ENCODE measurements at places on chromosomes 7 and 10.

DNA sequence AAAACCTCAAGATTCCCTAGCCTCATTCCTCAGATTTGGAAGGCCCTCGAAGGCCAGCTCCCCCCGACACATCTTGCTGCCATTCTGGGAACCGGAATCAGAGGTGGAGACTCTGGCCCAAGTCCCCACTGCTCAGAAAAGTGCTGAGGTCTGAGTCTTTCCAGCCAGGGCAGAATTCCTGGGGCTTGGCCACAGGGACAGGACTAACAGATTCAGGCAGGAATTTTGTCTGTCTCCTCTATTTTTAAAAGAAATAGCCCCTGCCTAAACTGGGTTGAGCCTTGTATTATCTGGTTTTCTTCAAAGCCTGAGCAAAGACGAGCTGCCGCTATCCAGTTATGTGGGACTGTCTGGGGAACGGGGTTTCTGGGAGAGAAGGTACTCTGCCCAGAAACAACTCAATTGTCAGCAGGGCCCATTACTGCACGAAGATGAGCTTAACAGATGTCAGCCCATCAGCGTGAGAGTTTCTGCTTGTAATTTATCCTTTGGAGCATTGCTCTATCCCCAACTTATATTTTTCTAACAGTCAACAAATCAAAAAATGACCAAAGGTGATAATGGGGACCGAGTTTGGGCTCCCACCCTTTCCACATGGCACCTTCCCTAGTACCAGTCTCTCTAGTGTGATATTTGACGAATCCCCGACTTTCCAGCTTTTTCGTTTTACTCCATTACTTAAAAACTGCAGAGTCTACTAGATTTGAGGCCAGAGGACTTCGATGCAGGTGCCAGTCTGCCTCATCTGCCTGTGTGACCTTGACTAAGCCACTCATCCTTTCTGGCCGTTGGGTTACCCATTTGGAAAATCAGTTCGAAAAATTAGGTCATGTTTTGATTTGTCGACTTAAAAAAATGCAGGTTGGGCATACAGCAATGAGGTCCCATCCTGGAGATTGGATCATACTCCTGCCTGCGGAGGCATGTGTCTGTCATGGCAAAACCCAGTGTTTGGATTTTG, 110.9 kb downstream of the WDR11 start:
- DNase-seq, result no peak

DNA sequence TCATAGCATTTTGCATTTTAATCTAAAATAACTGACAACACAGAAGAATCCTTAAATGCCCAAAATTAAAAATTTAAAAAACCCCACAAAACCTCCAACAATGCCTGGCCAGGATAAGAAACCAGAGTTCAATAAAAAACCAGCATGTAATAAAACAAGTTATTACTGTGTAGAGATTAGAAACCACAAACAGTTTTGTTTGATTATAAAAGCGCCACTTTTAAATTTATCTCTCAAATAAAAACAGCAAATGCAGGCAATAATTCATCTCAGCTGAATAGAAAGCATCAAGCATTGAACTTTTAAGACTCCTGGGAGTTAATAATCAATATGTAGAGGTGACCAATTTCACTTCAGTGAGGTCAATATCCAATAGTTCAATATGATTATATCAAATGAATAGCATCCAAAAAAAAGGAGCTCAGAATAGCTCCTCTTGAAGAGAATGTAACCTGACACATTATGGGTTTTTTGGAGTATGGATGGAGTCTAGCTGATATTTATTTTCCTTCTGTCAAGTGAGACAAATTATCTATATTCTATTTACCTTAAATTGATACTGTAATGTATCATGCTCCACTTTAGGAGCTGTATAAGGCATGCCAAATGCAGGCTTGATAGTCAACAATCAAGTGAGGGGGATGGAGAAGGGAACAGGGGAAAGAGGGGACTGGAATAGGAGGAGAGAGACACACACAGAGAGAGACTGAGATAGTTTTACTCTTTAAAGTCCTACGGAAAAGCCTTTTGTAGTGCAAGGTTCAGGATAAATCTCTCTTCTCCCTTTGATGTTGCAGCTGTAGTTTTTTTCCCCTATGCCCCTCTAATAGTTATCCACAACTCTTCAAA, 130.9 kb downstream of the RSU1 start:
- no peak for DNase-seq

- DNase-seq, result no peak
These were observed 11.1 kb upstream of the CFAP46 start for GRCh38 chr10:132953428-132953827.

- no peak for DNase-seq
These were observed 90.0 kb downstream of the JCAD start for GRCh38 chr10:29969255-29970011.

DNA sequence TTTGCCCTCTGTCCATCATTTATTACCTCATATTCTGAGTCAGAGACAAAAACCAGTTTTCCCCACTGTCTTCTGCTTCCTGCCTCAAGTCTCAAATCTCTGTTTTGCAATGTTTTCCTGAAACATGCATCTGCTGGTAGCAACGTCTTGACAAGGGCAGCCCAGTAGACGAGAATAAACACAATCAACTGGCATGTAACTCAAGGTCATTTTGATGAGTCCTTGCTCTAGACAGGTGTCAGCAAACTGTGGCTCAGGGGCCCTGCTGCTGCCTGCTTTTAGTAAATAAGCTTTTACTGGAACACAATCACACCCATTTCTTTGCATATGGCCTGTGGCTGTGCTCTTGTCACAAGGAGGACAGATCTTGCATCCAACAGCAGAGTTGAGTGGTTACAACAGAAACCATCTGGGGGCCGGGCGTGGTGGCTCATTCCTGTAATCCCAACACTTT, 59.8 kb downstream of the ITIH5 start:
- no peak for DNase-seq

DNA sequence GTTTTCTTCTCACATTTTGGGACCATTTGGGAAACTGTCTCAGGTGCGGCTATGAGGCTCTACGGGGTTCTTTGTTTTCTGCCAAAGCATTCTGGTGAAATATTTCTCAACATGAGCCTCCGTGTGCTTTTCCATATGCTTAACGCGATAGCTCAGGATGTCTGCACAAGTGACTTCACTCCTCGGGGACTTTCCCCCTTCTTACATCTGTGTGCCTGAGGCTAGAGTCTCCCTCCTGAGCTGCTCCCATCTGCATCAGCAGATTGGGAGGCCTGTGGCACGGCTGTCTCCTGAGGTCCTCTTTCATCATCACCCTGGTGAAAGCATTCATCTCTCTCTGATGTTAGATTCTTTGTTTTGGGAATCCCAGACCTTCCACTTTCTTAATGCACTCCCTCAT, 1190.9 kb downstream of the TYW1 start:
- DNase-seq, result no peak

DNA sequence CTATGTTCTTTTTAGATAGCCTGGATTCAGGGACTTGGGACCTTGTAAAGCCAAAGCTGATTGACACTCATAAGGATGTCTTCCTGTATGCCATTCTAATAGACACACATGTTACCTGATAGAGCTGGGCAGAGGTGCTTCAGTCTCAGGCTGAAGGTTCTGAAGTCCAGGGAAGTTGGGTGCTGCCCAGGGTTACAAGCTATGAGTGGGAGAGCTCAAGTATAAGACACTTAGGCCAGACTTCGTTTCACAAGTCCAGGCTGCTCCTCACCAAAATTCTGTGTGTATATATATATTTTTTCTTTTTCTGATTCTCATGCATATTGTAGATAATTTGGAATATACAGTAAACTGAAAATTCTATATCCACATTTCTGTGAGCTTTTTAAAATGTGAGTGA, 144.2 kb downstream of the HDAC9 start:
- DNase-seq, result no peak

DNA sequence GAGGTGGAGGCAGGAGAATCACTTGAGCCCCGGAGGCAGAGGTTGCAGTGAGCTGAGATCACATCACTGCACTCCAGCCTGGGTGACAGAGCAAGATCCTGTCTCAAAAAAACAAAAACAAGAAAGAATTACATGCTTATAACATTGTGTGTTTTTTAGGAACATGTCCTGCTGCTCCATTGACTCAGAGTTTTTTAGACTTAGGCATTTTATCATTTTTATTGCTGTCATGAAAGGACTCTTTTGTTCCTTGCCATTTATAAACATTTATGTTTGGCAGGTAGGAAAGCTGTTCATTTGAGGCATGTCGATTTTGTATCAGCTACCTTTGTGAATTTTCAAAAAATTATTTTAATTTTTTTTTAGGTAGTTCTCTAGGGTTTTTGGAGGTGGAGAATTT, 20.3 kb downstream of the COL26A1 start:
- DNase-seq, result no peak

DNA sequence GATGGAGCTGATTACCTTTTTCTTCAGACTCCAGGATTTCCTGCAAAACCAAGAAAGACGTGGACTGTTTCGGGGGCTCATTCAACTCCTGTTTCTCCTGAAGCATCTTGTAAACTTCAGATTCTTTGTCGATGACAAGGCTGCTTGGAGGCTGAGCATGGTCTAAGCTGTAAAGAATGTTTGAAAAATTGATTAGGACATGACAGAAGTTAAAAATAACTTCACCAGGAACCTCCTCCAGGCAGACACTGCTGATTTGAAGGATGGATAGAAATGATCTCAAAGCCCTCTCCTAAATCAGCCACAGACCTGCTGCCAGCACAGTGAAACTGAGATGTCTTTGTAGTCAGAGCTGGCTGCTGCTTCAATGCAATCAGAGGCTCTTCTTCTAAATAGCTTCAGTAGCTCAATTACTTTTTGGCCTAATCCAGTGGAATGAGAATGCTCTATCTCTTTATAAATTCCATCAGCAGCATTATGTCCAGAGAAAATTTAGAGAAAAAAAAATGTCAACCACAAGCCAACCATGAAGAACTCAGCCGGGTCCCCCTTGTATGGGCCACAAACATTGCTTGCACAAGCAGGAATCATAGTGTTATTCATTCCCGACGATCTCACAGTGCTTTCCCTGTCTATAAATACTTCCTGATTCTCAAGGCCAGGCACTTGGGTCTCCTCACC, 43.5 kb downstream of the PDLIM1 start:
- no peak for DNase-seq

GRCh38 chr7:79361214-79361613, 92.3 kb downstream of the MAGI2 start:
- DNase-seq, result no peak

GRCh38 chr7:67696878-67697277, 700.2 kb downstream of the TYW1 start:
- no peak for DNase-seq

DNA sequence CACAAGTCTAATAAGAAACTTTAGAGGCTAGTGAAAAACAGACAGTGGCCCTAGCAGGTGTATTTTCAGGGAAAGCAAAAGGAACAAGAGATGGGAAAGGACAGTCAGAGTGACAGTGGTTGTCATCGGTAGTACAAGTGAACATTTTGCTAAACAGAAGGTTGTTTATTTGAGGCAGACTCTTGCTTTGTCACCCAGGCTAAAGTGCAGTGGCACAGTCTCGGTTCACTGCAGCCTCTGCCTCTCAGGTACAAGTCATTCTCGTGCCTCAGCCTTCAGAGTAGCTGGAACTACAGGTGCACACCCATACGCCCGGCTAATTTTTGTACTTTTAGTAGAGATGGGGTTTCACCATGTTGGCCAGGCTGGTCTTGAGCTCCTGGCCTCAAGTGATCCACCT, 195.8 kb downstream of the RELN start:
- DNase-seq, result no peak

DNA sequence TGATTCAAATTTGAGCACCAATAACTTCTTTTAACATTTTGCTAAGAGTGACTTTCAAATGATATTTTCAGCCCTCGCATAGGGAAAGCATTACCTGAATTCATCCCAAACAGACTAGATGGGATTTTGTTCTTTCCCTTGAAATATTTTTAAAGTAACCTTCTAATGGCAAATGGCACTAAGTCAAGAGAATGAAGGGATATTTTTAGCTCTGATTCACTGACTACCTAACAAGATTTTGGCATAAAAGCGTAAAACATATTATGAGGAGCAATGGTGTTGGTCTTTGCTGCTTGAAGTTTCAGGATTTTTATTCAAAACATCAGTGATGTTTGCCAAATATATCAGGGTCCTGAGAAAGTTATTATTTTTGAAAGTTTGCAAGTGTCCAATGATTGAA, 290.3 kb downstream of the CDK14 start:
- DNase-seq, result no peak

GRCh38 chr7:23893942-23894891, 184.2 kb downstream of the STK31 start:
- DNase-seq, result no peak

DNA sequence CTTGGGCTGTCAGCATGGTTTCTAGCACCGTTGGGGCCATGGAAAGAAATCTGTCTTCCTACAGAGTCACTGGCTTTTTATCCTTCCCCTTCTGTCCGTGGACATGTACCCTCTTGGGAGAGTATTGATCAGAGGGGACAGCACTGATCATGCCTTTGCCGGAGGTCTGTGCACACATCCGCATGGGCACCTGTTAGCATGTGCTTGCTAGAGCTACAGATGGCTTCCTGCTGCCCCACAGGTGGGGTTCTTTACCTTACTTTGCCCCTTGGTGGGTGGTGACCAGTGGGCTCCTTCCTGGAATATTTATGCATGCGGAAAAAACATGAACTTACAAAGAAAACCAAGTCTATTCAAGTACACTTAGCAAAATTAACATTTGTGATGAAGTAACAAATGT, 24.9 kb downstream of the RPS24 start:
- DNase-seq, result no peak

DNA sequence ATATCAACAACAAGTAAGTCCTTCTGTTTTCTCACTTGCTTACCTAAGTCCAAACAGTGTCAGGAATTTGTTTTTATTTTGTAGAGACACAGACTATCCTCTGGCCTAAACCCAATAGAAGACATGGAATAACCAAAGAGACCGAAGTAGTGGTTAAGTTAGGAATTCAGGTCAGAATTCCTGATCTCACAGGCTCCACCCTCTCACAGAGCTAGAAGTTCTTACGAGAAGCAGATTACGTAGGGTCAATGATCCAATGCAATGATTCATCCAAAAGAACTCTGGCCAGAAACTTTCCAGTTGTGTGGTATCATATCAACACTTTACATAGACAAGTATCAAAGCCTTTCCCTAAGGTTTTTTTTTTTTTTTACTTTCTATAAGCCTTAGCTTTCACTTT, 73.8 kb downstream of the IQUB start:
- DNase-seq, result no peak

- no peak for DNase-seq
These were observed 180.3 kb downstream of the KCNMA1 start for GRCh38 chr10:77457266-77457665.

DNA sequence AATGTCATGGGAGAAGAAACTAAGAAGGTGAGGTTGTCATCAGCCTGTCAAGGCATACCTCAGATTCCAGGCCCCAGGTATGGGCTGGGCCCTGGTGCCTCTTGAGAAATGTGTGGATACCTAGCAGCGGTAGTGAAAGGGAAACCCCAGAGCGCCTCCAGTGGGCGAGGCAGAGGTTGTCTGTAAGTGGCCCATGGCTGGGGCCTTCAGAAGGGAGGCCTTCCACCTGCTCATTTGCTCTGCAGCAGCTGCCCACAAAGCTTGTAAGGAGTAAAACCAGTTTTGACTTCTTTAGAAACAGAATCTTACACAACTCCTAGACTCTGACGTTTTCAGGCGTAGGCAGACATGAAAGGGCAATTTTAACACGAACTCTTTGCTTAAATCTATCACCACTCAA, 509.9 kb downstream of the PARD3 start:
- DNase-seq, result no peak
